ENCODE measurements at places on chromosomes 11 and 22. TPM values are rescaled to one million over a fixed set of nuclear protein-coding genes. Genes with fewer than 3 reads are reported as not detected.
A peak's percentile ranks its signal among the peaks of the same experiment; 100 is the strongest.

The H19 gene
- 21.5 TPM for total RNA-seq

The FAM180B gene
- 0.83 TPM for total RNA-seq

The MYBPC3 gene
- not detected for total RNA-seq

The OR2AG2 gene
- total RNA-seq: 0.13 TPM

DNA sequence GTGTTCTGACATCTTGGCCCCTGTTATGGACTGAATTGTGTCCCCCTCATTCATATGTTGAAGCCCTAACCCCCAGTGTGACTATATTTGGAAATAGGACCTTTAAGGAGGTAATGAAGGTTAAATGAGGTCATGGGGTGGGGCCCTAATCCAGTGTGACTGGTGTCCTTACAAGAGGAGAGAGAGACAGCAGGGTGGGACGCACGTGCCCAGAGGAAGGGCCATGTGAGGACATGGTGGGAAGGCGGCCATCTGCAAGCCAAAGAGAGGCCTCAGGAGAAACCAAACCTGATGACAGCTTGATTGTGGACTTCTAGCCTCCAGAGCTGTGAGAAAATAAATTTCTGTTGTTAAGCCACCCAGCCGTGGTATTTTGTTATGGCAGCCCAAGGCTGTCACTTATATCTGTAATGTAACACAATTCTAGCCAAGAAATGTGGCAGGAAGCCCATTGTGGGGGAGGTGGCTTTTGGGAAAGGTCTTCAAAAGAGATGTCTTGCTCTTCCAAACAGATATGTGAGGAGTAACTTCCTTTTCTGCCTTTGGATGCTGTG is 23.7 kb downstream of the SLC22A6 start:
- no peaks in the 10 kb centered on the region for H3K36me3 ChIP-seq
- no peaks in the 10 kb centered on the region for H3K27me3 ChIP-seq
- H3K4me3 ChIP-seq: no peak overlapping the region
- H3K4me1 ChIP-seq: no peaks in the 10 kb centered on the region

The PHF21A gene
- total RNA-seq: 53.6 TPM

The UBQLNL gene
- 0.67 TPM for total RNA-seq

The ART1 gene
- total RNA-seq: not detected

DNA sequence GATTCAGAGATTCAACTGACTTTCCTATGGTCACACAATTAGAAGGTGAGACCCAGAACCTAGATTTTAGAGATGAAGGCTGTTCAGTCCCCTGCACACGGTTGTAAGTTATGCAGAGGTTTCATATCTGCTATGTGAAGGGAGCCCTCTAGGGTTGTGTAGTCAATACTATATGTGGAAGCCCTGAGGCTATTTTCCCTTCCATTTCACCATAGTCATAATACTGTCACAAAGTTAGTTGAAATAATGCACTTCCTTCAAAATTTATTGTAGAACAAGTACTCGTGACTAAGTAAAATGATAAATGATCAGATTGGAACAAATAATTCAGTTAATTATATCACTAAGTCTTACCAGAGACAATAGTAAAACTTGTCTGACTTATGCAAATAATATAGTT is 48.8 kb downstream of the ENDOD1 start:
- H3K4me1 ChIP-seq: no peaks in the 10 kb centered on the region
- H3K27ac ChIP-seq: no peak overlapping the region
- no peak overlapping the region for H3K4me3 ChIP-seq
- H3K27me3 ChIP-seq: no peaks in the 10 kb centered on the region

- no peaks in the 10 kb centered on the region for H3K36me3 ChIP-seq
- no peaks in the 10 kb centered on the region for H3K27me3 ChIP-seq
- no peak for DNase-seq
- no peak overlapping the region for H3K4me3 ChIP-seq
Measured at GRCh38 chr11:116825434-116825833, 2.3 kb upstream of the APOA4 start.

DNA sequence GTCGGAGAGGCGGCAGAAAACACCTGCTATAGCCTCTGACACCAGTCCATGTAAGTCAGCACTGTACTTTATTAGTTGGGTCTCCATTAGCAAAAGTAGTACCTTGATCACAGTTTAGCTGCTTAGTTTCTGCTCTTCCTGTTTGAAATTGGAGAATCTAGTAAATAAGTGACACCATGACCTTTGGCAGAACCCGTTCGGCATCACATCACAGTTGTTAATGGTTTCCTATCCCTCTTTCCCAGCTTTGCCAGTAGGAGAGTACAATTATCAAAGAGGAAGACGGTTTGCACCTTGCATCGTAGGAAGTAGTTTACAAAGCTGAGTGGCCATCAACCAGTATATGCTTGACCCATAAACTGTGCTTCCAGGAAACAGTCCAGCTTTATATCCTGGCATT is 101.8 kb downstream of the TRIM44 start:
- H3K27ac ChIP-seq: no peak overlapping the region
- no peak for DNase-seq
- H3K4me3 ChIP-seq: no peak overlapping the region
- peaks cover 6% of the 10 kb centered on the region for H3K4me1 ChIP-seq
- H3K27me3 ChIP-seq: no peaks in the 10 kb centered on the region

DNA sequence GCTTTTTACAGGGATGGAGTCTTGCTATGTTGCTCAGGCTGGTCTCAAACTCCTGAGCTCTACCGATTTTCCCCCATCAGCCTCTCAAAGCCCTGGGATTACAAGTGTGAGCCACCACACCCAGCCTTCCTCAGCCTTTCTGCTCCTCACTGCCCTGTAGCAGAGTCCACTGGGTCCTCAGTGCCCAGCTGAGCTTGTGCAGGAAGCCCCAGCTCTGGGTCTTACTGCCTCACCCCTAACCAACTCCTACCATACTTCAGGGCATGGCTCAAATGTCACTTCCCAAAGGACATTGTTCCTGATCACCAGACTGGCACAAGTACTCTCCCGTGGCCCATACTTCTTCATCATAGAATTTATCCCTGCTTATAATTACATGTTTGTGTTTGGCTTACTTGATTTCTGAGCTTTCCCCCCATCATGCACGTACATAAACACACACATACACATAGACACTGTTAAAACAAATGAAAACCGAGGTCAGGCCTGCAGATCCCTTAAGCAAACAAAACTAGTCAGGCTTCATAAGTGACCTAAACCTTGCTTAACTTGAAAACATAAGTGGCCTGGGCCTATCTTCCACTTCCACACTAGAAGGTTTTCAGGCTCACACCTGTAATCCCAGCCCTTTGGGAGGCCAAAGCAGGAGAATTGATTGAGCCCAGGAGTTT is 14.0 kb upstream of the SLC43A3 start:
- H3K4me3 ChIP-seq: no peak overlapping the region
- peak; percentile 72 for DNase-seq
- peaks cover 45% of the 10 kb centered on the region for H3K4me1 ChIP-seq
- H3K36me3 ChIP-seq: no peaks in the 10 kb centered on the region
- no peaks in the 10 kb centered on the region for H3K27me3 ChIP-seq

DNA sequence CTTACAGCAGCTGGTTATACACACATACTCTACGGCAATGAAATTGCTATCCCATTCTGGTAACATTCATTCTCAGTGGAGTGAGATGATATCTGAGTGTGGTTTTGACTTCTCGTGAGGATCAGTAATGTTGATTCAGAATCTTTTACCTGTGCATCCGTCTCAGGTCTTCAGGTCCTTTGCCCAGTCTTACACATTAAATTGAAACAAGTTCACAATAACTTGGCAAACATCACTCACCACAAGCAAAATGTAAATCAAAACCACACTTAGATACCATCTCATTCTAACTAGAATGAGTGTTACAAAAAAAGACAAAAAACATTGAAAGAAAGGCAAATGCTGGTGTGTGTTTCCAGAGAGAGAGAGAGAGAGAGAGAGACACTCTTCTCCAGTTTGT is 14.0 kb downstream of the RGL4 start:
- no peaks in the 10 kb centered on the region for H3K4me1 ChIP-seq
- H3K36me3 ChIP-seq: peaks cover 40% of the 10 kb centered on the region
- DNase-seq: no peak
- no peak overlapping the region for H3K27ac ChIP-seq
- no peak overlapping the region for H3K4me3 ChIP-seq

The SMC1B gene
- total RNA-seq: not detected

- H3K36me3 ChIP-seq: no peaks in the 10 kb centered on the region
- H3K27ac ChIP-seq: no peak overlapping the region
- H3K4me1 ChIP-seq: no peaks in the 10 kb centered on the region
- no peak for DNase-seq
- H3K27me3 ChIP-seq: no peaks in the 10 kb centered on the region
- H3K4me3 ChIP-seq: no peak overlapping the region
Measured at GRCh38 chr11:116638463-116638862, 134.3 kb downstream of the BUD13 start.

DNA sequence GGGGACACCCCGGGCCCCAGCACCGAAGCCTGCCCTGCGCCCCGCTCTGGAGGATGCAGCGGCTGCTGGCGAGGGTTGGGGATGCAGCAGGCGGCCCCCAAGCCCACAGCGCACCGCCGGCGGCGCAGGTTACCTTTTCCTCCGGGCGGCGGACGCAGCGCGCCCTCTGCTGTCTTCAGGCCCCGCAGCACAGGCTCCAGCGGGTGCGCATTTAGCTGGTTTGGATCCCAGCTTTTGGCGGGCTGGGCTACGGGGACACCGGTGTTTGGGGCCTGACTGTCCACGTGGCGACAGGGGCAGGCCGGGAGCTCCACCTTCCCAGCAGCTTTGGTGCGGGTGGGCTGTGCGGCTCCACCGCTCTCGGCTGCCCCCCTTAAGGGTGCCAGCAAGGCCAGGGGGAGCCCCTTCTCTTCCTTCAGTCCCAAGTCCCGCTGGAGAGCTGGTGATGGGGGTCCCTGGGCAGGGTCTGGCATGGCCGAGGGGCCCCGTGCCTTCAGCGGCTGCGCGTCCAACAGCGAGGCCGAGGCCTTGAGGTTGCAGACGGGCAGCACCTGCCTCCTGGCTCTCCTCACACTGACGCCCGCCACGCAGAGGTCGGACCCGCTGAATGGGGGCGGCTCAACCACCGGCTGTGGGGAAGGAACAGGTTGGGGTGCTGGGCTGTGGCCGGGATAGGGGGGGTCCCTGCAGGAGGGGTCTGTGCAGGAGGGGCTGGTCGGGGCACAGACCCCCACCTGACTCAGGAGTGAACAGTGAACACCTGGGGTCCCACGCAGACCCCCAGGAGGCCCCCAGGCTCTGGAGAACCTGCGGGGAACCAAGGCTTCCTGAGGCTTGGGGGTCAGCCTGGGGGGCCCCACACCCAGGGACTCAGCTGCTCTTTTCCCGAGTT is 18.0 kb upstream of the IL17REL start:
- H3K27me3 ChIP-seq: no peaks in the 10 kb centered on the region
- DNase-seq: peak; percentile 81
- H3K27ac ChIP-seq: no peak overlapping the region
- H3K4me1 ChIP-seq: peaks cover 28% of the 10 kb centered on the region
- no peaks in the 10 kb centered on the region for H3K36me3 ChIP-seq

The TUB gene
- 21.9 TPM for total RNA-seq

- H3K27me3 ChIP-seq: no peaks in the 10 kb centered on the region
- DNase-seq: no peak
- H3K4me3 ChIP-seq: no peak overlapping the region
- peaks cover 11% of the 10 kb centered on the region for H3K4me1 ChIP-seq
Measured at GRCh38 chr11:44136176-44136945, 40.9 kb downstream of the EXT2 start.

GRCh38 chr22:47862394-47862793 is 1099.9 kb downstream of the TBC1D22A start:
- H3K4me1 ChIP-seq: no peaks in the 10 kb centered on the region
- H3K36me3 ChIP-seq: no peaks in the 10 kb centered on the region
- H3K27me3 ChIP-seq: no peaks in the 10 kb centered on the region

- peak; percentile 63 for DNase-seq
- peak overlapping the region; percentile 78 for H3K27ac ChIP-seq
- no peaks in the 10 kb centered on the region for H3K36me3 ChIP-seq
- no peak overlapping the region for H3K4me3 ChIP-seq
Measured at GRCh38 chr22:40727070-40727963, 48.0 kb downstream of the MCHR1 start.

- no peaks in the 10 kb centered on the region for H3K36me3 ChIP-seq
- no peak for DNase-seq
- no peak overlapping the region for H3K27ac ChIP-seq
Measured at GRCh38 chr22:26055693-26056092, 113.6 kb upstream of the SEZ6L start.

GRCh38 chr22:39176143-39176713 is 23.7 kb upstream of the CBX7 start:
- no peaks in the 10 kb centered on the region for H3K36me3 ChIP-seq
- no peaks in the 10 kb centered on the region for H3K27me3 ChIP-seq
- H3K27ac ChIP-seq: no peak overlapping the region
- H3K4me3 ChIP-seq: no peak overlapping the region
- H3K4me1 ChIP-seq: peaks cover 59% of the 10 kb centered on the region

DNA sequence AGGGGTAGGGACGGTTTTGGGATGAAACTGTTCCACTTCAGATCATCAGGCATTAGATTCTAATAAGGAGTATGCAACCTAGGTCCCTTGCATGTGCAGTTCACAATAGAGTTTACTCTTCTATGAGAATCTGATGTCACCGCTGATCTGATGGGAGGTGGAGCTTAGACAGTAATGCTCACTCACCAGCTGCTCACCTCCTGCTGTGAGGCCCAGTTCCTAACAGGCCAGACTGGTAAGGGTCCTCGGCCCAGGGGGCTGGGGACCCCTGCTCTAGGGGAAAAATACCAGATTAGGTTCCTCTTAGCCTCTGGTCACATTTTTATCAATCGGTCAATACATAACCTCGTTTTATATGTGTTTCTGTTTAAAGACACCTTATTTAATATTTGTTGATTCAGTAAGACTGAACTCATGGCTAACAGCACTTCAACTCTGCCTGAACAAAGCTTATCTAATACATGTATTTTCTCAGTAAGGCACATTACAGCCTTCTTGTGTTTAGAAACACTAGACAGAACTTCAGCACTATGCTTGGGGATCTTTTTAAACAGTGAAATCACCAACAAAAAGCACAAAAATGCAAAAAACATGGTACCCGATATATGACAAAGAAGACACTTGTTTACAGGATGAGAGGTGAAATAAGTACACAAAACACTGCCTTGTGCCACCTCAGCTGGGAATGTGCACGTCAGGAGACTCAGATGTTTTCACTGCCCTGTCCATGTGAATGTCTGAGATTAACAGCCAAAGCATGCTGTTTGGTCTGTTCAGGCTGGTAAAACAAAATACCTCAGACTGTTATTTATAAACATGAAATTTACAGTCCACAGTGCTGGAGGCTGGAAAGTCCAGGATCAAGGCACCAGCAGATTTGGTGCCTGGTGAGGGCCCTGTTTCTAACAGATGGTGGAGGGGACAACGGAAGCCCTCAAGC is 107.5 kb downstream of the USP35 start:
- no peaks in the 10 kb centered on the region for H3K36me3 ChIP-seq
- no peak overlapping the region for H3K27ac ChIP-seq
- H3K27me3 ChIP-seq: no peaks in the 10 kb centered on the region
- DNase-seq: no peak
- H3K4me1 ChIP-seq: peaks cover 8% of the 10 kb centered on the region
- no peak overlapping the region for H3K4me3 ChIP-seq

Data from thyroid gland (tissue), 4 donors.